ENCODE measurements at places on chromosomes 16 and 17.

- no peak for DNase-seq
Observed at GRCh38 chr16:53261276-53261675, 173.0 kb upstream of the RBL2 start.

GRCh38 chr16:78096386-78096785 is 3.1 kb upstream of the WWOX start:
- no peak for DNase-seq

DNA sequence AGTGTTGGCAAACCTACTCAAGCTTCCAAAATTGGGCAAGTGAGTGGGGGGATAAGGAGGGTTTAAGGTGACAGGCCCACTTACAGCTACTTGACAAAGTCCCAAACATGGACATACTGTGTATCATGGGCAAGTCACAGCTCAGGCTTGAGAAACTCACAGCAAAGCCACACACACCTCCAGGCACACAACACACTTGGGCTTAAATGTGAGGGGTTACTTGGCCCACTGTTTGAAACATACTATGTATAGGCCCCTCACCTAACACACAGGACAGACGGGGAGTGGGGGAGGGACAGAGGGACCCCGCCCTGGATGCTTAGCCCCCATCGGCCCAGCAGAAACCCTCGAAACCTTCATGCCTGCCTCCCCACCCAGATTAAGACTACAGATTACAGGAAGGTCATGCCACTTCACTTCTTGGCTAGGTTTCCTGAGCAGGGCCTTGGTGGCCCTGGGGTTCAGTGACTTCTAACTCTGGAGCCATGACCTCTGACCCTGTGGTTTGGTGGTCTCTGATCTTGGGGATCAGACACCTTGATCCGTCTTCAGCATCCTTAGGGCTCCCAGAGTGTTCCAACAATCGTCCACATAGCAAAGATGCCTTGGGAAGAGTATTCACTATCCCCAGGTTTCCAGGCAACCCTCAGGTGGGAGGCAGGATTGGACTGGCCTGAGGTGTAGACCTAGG is 2.3 kb upstream of the SAMD14 start:
- no peak for DNase-seq

DNA sequence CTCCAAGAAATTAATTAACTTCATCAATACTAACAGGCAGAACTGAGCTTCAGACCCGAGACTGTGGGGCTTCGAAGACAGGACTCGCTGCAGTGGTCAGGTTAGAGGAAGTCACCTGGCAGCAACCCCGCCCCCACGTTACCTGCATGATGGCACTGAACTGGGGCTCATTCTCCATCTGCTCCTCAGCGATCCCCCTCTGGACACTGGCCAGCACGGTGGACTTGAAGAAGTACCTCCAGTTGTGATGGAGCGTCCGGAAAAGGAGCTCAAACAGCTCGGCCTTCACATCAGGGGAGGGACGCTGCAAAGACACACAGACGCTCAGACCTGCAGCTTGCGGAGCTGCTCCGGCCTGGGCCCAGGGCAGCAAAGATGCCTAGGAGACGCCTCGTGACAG is 40.9 kb upstream of the GSG1L start:
- DNase-seq = no peak

DNA sequence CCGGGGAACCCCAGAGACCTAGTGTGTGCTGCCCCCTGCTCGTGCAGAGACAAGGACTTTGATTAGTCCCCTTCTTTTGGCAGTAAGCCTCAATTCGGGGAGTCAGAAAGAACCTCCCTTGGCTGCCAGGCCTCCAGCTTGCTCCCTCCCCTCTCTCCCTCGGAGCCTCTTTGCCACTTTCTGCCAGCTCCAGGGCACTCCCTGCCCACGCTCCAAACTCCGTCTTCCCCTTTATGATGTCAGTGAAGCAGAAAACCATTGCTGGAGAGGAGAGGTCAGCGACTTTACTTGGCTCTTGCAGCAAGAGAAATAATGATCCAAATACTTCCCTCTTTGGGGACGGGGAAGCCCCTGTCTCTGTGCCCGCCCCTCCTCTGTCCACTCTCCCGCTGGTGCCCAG is 28.1 kb downstream of the TTYH2 start:
- no peak for DNase-seq

DNA sequence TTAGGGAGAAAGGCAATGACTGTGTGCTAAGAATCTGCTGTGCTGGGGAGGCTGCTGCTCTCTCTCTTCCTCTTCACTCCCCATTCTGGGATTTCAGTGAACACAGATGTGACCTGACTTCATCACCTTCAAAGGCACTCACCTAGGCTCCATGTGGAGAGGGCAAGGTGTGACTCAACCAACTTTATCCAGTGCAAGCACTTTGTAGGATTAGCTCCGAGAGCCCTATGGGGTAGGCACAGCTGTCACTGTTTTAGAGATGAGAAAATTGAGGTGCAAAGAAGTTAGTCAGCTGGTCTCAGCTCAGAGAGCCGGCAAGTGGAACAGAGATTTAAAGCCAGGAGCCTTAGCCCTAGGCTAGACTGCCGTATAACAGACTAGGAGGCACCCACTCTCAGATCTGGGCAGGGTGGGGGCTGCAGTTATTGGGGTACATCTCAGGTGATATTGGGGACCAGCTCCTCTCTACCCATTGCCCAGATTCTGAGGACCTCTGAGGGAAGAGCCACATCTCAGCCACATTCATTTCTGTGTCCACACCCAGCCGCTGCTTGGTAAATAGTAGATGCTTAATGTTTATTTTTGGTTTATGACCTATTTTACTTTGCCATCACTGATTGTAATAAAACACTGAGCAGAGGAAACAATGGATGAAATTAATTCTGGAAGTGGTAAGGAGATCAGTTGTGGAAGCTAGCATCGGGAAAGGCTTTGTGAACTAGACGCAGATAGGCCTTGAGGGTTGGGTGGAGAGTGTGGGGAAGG is 138.8 kb downstream of the CCDC182 start:
- DNase-seq = no peak

DNA sequence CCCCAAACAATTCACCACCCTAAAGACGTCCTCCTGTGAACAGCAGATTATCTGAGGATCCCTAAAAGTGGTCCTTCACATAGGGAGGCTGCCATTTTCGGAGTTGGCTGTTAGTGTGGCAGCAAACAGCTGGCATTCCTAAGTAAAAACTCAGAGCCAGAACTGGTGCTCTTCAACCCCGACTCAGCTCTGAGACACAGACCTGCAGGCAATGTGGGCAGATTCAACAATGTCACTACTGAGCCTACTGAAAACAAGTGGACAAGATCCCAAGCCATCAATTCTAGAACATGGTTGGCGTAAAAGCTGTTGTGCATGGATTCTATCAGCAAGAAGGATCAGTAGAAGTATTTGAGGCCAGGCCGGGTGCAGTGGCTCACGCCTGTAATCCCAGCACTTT is 247.2 kb downstream of the NTN1 start:
- DNase-seq = no peak

GRCh38 chr17:57697891-57698711 is 47.0 kb downstream of the CCDC182 start:
- no peak for DNase-seq

- no peak for DNase-seq
Observed at GRCh38 chr16:83530293-83530692, 277.5 kb upstream of the HSBP1 start.

DNA sequence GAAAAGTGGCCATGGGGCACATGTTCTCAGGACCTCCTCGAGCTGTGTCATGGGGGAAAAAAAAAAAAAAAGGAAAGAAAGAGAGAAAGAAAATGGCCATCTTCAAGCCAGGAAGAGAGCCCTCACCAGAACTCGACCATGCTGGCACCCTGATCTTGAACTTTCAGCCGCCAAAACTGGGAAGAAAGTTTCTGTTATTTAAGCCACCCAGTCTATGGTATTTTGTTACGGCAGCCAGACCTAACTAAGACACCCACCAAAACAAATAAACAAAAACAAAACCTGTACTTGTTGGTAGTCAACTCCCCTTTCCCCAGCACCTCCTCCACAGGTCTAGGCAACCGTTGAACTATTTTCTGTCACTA is 26.1 kb upstream of the SLC13A2 start:
- no peak for DNase-seq

DNA sequence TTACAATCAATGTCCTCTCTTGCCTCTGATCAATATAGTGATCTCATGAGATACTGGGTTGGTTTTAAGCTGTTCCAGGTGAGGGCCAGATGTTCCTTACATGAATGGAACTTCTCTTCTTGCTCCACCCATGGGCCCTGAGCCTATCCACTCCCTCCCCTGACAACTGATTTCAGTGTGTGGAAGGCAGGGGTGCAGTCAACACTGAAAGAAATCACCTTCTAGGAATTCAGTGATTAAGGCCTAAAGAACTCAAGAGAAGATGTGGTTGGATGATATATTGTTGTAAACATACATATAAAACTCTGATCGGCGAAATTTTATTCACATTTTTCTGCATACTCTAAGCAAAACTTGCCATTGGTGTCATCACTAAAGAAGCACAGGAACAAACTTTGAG is 6.7 kb upstream of the GOSR2 start:
- no peak for DNase-seq

DNA sequence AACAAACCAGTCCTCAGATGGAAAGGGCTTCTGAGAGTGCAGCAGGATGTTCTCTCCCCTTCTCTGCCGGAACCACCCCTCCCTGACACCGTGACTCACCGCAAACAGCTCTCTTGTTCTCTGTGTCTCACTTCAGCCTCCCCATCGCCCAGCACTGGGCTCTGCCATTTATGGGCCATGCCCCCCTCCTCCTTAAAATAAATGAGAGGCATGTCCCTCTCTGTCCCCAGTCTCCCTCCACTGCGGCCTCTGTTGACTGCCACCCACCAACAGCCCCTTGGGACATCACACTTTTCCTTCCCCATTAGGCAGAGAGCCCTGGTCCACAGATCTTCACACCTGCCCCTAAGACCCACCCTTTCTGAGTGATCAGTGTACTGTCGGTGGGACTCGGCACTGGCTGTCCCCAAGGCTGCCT is 6.3 kb downstream of the CCDC102A start:
- DNase-seq = no peak

- DNase-seq = no peak
Observed at GRCh38 chr17:81665205-81666091, 957 bp downstream of the OXLD1 start.

DNA sequence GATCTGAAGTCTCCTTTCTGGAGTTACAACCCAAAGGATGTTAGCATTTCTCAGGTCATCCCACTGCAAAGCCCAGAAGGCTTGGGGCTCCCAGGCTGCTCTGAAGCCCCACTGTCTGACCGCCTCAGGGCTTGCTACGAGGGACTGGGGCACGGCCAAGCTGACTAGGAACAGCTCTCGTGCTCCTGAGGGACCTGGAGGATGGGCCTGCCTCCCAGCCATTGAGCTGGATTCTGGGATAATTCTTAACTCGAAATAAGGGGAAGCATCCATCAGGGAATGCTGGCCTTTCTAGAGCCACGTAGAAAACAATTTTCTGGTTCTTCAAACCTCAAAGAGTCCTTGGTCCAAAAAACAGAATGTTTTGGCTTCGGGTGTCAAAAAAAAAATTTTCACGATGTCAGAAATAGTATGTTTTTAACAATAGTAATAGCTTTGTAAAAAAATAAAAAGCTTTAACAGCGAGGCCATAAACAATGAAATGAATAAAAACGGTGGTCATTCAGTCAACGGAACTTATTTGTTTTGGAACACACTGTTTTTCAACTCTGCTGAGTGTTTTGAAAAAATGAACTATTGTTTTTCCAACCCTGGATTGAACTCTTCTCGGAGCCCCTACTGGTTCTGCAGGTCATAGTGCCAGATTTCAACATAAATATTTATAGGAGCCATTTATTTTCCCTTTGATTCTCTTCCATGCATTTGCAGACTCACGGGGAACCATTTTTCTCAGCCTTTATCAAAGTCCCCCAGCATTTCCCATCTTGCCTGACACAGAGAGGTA is 16.4 kb upstream of the HERPUD1 start:
- DNase-seq = no peak

GRCh38 chr16:17431012-17431411 is 39.7 kb downstream of the XYLT1 start:
- no peak for DNase-seq

DNA sequence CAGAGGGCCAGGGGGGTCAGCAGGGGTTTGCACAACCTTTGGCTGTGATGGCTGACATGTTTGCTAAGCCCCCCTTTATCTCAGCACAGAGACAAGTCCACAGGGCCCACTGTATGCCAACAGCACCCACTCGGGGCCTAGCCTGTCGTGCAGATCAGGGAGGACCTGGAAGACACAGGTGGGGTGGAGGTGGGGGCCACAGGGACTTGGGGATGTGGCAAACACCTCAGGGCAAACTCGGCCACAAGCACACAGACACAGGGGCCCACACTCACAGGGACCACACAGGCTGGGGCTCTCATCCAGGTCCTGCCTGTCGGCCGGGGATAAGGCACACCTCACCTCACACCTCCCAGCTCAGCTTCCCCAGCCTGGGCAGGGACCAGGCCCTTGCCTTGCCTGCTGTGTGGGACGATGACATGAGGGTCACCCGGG is 87.9 kb downstream of the C16orf78 start:
- DNase-seq = no peak

GRCh38 chr16:4682616-4683254 is 10.6 kb upstream of the NUDT16L1 start:
- no peak for DNase-seq

DNA sequence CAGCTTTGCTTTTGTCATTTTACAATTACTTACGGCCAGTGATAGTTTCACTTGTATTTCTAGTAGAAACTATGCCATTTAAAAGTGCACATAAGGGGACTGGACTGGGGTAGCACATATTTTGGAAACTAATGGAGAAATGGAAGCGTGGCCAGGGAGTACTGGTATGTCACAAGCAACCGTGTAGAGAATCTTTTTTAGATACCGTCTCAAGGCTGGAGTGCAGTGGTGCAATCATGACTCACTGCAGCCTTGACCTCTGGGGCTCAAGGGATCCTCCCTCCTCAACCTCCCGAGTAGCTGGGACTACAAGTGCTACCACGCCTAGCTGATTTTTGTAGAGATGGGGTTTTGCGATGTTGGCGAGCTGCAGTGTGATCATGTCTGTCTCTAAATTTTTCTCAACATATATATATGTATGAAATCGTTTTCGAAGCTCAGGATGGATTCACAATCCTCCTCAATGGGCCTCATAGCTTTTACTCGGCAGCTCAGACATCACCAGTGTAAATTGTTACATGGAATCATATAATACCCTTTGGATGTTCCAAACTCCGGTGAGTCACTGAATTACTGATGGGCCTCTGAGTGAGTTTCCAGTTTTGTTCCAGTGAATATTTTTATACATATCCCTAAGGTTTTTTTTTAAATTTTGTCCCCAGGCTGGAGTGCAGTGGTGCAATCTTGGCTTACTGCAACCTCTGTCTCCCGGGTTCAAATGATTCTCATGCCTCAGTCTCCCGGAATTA is 51.7 kb downstream of the ZNF778 start:
- no peak for DNase-seq

Data from NCI-H1048 (cell line).